ENCODE measurements at places on chromosomes 12 and 14.

DNA sequence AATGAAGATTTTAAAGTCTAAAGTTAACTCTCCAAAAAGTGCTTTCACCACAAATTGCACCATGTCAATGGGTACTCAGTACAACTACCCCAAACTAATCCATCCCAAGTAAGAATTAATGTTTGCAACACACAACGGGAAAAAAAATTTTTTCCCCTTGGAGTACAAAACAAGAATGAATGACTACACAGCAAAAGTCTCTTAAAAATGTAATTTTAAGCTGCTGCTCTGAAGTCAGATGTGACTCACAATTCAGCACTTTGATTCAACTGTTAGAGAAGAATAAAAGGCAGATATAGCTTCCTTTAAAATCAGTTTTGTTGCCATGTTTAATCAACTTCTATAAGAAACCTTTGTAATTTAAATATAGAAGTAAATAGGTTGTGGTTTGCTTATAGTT is 42.5 kb upstream of the VPS33A start:
- DNase-seq = no peak

GRCh38 chr14:59311723-59312122 is 123.3 kb downstream of the DAAM1 start:
- no peak for DNase-seq

- DNase-seq = no peak
Measured at GRCh38 chr14:89061696-89062095, 237.2 kb downstream of the TTC8 start.

GRCh38 chr12:58750484-58750883 is 169.8 kb downstream of the LRIG3 start:
- no peak for DNase-seq

DNA sequence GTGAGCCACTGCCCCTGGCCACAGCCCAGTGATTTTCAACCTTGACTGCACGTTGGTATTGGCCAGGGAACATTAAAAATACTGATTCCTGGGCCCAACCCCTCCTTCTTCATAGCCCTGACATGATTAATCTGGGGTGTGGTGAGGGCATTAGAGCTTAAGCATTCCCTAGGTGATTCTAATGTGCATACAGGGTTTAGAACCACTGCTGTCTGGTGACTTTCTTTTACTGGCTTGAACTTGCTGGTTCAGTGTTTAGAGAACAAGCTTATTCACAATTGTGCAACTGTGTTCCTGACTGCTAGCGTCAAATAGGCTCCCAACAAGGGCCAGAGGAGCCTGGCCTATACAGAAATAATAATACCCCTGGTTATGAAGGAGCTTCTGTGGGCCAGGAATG is 488.8 kb upstream of the CCDC196 start:
- no peak for DNase-seq

GRCh38 chr12:47868552-47869031 is 36.2 kb downstream of the VDR start:
- no peak for DNase-seq

Data from DMS153 (cell line).